ENCODE measurements at places on chromosomes 4 and X.

- DNase-seq: no peak
Observed at GRCh38 chr4:31362756-31363155, 642.6 kb downstream of the PCDH7 start.

DNA sequence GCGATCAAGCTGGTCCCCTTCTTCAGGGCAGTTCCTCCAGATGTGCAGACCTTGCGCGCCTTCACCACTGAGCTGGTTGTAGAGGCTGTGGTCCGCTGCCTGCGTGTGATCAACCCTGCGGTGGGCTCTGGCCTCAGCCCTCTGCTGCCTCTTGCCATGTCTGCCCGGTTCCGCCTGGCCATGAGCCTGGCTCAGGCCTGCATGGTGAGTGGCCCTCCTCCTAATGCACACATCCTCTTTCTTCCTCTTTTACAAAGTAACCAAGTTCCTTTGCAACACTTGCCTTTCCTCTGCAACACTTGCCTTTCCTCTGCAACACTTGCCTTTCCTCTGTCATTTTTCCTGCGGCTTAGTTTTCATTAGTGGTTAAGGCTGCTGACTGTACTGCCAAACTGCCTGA, 1.8 kb downstream of the CCDC22 start:
- no peak for DNase-seq

- no peak for DNase-seq
Observed at GRCh38 chr4:16791460-16791859, 107.0 kb downstream of the LDB2 start.

DNA sequence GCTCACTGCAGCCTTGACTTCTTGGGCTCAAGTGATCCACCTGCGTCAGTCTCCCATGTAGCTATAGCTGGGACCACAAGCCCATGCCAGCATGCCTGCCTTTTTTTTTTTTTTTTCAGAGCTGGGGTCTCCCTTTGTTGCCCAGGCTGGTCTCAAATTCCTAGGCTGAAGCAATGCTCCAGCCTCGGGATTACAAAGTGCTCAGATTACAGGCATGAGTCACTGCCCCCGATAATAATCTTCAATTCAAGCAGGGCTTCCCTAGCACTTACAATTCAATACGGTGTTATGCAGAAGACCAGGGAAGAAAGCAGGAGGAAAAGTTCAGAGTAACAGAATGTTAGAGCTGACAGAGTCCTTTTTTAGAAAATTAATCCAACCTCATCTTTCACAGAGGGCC, 26.1 kb downstream of the OTOP1 start:
- no peak for DNase-seq

- no peak for DNase-seq
Observed at GRCh38 chr4:122229857-122230256, 77.7 kb downstream of the BLTP1 start.

GRCh38 chr4:186204686-186205085, 13.3 kb downstream of the CYP4V2 start:
- DNase-seq: no peak

GRCh38 chrX:145524931-145525330, 277.6 kb downstream of the SPANXN1 start:
- no peak for DNase-seq

DNA sequence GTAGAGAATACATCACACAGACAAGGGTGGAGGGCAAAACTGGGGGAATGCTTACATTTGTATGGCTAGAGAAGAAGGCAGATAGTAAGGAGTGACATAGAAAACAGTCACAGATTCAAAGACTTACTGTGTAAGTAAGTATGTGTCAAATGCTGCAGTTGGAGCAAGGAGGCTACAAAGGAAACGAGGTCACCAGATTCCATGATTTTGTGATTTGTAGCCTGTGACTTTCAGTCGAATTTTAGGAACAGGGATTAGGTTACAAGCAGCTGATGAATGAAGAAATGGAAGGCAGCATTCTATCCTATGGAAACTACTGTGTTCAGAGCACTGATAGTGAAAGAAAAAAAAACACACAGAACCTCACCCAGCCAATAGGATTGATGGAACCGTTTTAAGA, 407.9 kb downstream of the IL15 start:
- no peak for DNase-seq

- DNase-seq: no peak
Observed at GRCh38 chr4:78552389-78553042, 946 bp downstream of the ANXA3 start.

GRCh38 chr4:90099812-90100211, 27.4 kb upstream of the CCSER1 start:
- DNase-seq: no peak

- DNase-seq: no peak
Observed at GRCh38 chrX:136731798-136732197, 48.9 kb downstream of the ARHGEF6 start.

DNA sequence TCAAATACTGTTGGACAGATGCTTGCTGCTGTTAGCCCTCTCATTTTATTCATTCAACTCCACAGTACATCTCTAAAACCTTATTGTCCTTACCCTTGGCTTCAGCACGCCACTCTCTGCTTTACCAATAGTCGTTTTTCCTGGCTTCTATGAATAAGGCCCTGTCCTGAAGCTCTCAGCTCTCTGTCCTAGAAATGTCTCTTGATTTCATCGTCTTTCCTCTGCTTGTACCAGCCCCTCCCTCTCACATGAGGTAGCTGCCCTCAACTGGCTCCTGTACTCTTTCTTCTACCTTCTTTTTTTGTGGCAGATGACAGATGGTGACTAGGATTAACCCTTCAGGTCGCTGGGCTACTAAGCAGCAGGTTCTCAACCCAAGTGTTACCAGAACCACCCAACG, 11.4 kb downstream of the ADGRA3 start:
- DNase-seq: no peak

DNA sequence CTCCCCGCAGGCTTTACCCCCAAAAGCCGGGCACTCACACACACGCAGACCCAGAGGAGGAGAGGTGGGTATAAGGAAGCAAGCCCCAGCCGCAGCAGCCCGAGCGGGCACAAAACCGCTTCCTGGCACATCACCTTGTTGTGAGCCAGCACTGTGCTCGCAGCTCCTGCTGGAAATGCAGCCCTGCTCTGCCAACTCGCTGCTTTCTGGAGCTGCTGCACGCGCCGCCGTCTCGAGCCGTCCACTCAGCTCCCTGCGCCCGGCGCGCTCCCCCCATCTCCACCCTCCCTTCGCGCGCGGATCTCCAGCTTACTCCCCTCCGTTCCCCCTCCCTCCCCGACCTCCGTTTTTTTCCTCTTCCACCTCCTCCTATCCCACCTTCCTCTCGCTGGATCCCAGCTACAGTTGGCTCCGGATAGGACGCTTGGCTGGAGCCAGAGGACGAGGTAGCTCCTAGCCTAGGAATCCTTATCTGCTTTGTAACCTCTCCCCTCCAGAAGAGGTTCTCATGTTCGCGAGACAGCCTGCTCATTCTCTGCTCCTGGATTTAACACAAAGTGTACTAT, at the start of gene SPOCK3:
Gene SPOCK3 (minus strand): TSS at position 179 of the 566 bp plus-strand sequence.
- no peak for DNase-seq

DNA sequence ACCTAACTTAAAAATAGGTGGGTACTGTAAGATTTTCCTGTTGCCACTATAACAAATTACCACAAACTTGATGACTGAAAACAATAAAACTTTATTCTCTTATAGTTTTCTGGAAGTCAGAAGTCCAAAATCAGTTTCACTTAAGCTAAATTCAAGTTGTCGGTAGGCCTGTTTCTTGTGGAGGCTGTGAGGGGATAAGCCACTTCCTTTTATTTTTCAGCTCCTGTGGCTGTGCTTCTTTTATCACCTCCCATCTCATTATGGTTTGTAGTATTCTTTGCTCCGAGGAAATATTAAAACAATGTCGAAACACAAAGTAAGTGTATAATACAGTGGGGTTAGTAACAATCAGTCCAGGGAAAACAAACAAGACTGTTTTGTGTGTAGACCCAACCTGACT, 610.5 kb upstream of the TECRL start:
- DNase-seq: no peak

DNA sequence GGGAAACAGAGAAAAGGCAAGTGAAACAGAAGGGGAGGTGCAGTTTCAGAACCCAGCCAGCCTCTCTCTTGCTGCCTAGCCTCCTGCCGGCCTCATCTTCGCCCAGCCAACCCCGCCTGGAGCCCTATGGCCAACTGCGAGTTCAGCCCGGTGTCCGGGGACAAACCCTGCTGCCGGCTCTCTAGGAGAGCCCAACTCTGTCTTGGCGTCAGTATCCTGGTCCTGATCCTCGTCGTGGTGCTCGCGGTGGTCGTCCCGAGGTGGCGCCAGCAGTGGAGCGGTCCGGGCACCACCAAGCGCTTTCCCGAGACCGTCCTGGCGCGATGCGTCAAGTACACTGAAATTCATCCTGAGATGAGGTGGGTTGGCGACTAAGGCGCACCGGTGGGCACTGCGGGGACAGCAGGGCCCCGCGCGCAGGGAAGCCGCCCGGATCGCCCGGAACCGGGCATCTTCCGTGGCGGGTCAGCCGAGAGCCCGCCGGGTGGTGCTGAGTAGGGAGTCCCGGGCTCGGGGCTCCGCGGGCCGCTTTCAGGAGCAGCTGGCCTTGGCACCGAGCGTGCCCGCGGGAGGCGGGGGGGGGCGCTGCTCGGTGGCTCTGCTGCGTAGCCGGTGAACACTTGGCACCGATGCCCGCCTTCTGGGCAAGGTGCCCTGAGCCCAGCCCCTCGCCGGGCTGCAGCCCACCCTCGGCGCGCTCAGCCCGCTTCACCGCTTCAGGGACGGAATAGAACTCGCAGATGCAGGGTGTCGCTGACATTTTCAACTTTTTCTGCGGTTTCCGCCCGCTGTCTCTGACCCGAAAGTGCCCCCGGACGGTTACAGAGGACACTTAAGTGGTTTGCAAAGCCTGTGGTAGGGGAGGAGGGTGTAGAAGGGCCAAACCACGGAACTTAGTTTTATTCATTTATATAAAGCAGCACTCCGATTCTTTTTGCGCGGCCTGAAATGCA, at the start of gene CD38:
Gene CD38 (plus strand): TSS at position 40 of the 953 bp plus-strand sequence. CDS start 87 bp downstream, at position 127.
- DNase-seq: no peak

DNA sequence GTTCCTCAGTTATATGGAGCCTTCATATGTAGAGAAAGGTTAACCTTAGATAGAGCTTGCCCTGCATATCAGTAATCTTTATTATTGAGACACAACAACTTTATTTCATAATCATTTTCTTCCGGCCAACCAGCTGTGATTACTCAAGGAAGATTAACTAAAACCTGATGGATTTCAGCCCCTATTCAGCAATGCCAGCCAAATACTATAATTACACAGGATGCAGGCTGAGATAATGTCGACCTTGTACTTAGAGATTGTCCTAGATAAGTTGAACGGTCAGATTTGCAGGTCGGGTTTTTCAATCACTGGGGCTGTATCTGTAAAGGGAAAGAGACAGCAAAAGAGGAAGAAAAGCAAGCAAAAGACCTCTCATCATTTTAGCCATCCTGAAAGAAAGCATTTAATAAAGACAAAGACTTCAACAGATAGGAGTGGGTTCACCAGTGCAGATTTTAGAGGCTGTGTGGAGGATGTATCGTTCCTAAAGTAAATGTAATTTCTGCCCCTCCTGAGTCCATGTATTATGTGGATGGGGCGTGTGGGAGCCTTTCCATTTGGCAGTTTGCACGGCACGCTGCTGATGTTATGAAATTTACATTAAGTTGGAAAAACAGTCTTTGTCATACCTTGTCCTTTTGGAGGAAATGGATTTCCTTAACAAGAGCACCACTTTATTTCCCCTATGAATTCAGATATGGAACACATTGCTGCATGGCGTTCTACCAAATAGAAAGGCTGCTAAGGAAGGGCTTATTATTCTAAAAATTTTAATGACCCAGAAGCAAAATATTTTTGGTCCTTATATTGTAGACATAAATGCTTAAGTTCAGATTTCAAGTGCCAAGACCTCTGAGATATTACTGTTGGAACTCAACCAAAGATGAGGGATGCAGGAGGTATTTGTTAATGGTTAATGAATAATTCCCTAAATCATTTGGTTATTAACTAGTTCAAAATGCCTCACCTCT, 496.7 kb downstream of the SPRY1 start:
- DNase-seq: no peak

DNA sequence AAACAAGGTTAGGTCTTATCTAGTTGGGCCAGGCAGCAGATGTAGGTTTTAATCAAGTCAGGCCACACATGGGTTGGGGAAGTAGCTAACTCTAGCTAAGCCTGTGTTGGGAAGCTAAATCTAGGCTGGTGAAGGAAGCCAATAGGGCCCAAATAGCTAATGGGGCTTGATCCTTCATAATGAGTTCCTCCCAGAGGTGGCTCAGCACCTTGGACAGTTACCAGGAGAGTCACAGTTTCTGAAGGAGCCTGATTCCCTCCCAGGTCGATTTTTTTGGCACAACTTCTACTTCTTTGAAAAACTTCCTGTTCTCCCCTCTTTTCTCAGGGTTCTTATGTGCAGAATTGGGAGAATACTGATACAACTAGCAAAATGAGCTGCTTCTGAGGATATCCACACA, 242.5 kb upstream of the PRPS2 start:
- DNase-seq: no peak

DNA sequence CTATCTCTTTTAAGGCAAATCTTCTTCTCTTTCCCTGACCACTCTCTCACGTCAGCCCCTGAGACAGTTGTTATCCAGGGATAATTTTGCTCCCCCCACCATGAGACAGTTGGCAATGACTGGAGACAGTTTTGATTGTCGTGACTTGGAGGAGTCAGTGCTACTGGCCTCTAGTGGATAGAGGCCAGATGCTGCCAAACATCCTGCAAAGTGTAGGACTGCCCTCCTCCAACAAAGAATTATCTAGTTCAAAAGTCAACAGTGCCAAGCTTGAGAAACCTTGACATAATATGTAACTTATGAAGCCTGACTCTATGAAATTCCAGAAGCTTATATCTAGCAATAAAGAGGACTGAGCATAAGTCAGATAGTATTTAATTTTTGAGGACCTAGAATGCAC, 502.1 kb upstream of the IGFBP7 start:
- DNase-seq: no peak

DNA sequence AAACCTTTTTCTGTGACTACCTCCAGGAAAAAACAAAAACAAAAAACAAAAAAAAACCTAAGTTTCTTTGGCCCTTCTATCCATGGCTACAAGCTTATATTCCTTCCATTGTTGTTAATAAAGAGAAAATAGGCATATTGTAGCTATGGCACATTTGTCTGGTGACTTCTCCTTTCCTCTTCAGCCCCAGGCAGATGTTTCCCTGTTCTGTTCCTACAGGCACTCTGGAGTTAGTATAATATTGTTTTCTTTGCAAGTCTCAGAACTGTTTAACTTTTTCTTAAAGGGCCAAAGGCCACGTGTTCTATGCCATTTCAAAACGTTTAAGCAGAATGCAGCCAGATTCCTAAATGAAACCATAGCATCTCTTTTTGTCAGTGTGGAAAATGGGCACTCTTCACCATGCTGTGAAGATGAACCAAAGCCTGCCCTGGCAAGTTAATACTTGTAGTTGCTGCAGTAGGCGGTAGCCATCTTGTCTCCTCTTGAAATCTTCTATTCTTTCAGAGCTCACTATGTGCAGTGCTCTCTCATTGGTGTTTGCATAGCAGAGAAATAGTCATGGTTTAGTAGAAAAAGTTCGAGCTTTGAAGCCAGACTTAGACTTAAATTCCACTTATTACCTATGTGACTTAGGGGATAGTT, 44.8 kb upstream of the MTMR1 start:
- DNase-seq: no peak

DNA sequence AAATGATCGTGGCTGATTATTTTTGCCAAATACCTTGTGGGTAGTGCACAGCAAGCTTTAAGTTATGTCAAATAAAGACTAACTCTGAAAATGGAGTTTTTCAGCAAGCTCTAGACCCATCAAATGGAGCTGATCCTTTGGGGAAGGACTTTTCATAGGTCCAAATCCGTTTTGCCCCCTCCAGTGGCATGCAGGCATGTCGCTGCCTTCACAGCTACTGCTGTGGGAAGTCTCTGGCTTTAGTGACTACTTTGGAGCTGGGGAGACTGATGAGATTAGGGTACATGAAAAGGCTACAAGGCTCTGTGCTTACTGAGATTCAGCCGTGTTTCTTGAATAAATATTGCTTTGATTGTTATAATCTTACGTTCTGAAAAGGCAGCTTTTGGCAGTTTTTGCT, 106.6 kb upstream of the HS3ST1 start:
- DNase-seq: no peak

Measured in stimulated activated CD8-positive, alpha-beta memory T cell treated with anti-CD3 and anti-CD28 coated beads, Interleukin-7, amount 100 ng/mL, for 1 hour (primary cell).